ENCODE measurements at places on chromosomes 16 and 17.

GRCh38 chr16:48113471-48113870 is 42.3 kb downstream of the ABCC12 start:
- no peak for DNase-seq

- no peak for DNase-seq
Measured at GRCh38 chr17:65074778-65075250, 18.3 kb upstream of the GNA13 start.

GRCh38 chr17:22443061-22443460 is 750.7 kb downstream of the KCNJ18 start:
- DNase-seq, result no peak

GRCh38 chr17:34360601-34361270 is 2.3 kb downstream of the CCL1 start:
- DNase-seq, result no peak
